Foreskin keratinocyte (primary cell): ENCODE measurements at places on chromosomes 12 and 14. TPM values are rescaled to one million over a fixed set of nuclear protein-coding genes. Genes with fewer than 3 reads are reported as not detected.

The CCDC177 gene
- total RNA-seq: not detected in 2 replicates

The TRPV4 gene
- total RNA-seq: 0.82 and 1.5 TPM in 2 replicates

The CCDC85C gene
- 51.9 and 65.2 TPM in 2 replicates for total RNA-seq

The ERH gene
- 191 and 216 TPM in 2 replicates for total RNA-seq

The CEP128 gene
- total RNA-seq: 12.4 and 14.8 TPM in 2 replicates
